ENCODE measurements at places on chromosomes 16 and 17. TPM values are rescaled to one million over a fixed set of nuclear protein-coding genes. Genes with fewer than 3 reads are reported as not detected.
A peak's percentile ranks its signal among the peaks of the same experiment; 100 is the strongest.

GRCh38 chr17:42025936-42026335 is 6.0 kb downstream of the NKIRAS2 start:
- no peak for DNase-seq

- DNase-seq: no peak
These were observed 30.8 kb downstream of the FOXL1 start for GRCh38 chr16:86609115-86609514.

DNA sequence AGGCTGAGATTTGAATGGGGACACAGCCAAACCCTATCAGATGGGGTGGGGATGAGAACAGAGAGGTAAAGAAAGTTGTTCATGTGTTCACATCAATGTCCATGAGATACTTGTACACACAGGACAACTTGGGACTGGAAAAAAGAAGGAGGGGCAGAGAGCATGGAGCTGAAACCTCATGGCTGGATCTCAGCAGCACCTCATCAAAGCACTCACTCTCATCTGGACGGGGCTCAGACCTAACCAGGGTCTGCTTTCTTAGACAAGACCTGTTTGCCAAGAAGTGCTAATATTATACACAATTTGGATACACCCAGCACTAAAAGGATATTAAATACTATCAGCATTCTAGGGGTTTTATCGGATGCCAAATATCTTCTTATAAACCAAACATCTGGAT is 399.8 kb downstream of the SLC39A11 start:
- DNase-seq: no peak

Gene SPEM1
- not detected for total RNA-seq

GRCh38 chr17:46929413-46929812 is 6.5 kb downstream of the GOSR2 start:
- DNase-seq: no peak

Gene ARL5C
- not detected for total RNA-seq

DNA sequence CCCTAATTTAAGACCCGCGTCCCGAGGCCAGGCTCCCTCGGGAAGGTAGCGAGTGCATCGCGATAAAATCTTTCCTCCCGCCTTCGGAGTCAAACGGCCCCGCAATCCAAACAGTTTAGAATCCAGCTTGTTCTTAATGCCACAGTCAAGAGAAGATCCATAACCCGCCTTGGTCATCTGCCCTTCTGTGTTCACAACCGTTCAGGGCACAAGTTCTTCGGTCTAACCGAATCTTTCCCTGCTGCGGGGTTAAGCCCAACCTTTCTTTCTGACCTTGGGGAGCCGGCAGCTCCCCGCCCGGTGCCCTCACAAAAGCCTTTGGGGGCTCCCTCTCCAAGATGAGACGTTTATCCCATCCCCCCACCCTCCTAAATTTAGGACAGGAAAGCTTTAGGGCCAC is 30.3 kb downstream of the CPSF4L start:
- no peak for DNase-seq

DNA sequence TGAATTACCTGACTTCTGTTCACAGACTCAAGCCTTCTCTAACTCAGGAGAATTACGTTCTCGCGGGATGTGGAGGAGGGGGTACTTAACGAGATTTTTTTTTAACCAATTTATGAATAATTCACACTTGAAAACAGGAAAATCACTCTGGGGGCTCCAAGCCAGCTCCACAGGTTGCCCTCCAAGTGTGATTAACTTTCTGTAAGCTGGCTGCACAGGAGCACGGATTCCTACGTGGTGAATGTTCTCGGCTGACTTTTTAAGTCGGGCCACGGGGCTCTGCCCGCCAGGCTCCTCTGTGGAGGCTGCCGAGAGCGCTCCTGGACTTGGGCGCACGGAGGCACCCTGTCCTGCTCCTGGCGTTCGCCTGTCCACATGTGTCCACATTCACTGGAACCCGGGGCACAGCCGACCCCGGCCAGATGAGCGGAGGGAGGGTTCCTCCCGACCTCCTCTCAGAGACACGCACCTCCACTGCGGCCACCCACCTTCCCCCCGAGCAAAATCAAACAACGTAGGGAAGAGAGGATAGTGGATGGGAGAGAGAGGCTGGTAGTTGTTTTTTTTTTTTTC is 147.1 kb upstream of the CHMP6 start:
- DNase-seq: no peak

DNA sequence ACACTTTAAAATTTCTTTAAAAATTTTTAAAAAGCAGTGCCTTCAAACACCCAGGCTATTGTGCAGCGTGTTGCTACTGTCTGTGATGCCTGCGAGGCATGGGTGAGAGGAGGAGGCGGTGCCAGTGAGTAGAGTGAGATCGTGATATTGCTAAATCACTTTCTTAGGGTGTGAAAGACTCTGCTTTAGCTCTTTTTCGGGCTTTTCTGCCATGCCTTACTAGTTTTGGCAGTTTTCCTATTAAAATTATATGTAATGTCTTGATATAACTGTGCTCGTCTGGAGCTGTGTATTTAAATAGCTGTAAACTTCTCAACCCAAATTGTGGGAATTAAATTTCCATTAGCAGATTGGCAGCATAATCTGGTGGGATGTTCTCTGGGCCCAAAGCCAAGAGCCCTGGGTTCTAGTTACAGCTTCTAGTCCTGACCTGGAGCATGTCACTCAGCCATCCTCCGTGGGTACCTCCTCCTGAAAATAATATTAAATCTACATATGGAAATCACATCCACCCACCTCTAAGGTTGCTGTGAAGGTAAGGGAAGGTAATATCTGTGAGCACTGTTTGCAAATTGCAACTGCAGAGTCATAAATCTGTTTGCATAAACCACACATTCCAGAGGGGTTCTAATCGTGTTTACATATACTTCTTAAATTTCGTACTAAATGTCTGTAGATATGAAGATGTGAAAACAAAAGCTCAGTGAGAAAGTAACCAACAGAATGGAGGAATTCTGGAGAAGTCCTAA is 264.3 kb upstream of the CACNG5 start:
- no peak for DNase-seq

GRCh38 chr16:25198021-25198420 is 18.7 kb upstream of the AQP8 start:
- peak; percentile 29 for DNase-seq

DNA sequence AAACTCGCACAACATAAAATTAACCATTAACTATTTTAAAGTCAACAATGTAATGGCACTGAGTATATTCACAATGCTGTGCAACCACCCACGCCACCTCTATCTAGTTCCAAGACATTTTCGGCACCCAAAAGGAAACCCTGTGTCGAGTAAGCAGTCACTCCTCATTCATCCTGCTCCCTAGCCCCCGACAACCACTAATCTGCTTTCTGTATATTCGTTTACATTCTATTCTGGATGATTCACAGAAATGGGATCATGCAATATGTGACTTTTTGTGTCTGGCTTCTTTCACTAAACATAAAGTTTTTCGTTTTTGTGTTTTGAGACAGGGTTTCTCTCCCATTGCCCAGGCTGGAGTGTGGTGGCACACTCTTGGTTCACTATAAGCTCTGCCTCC is 42.2 kb upstream of the HAPSTR1 start:
- no peak for DNase-seq

DNA sequence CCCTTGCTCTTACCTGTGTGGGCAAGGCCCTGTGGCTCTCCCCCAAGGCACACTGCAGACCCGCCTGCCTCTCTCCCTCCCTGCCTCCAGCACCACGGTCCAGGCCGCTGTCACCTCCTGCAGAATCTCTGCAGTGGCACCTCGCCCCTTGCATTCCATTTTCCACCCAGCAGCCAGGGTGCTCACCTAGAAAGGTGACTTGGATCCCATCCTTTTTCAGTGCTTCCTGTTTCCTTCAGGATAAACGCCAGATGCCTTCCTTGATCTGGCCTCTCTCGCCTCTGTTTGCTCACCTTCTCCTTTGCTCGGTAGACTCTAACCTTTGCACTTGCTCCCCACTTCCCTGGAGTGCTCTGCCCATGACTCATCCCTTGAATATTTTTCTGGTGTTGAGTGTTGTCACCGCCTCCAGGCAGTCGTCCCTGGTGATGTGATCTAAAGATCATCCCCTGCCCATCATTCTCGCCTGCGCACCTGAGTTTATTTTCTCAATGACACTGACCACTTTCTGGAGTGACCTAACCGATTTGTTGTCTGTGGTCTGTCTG is 79.2 kb upstream of the LGALS9 start:
- DNase-seq: peak; percentile 88

Gene FKBP10
- 46.5 TPM for total RNA-seq

DNA sequence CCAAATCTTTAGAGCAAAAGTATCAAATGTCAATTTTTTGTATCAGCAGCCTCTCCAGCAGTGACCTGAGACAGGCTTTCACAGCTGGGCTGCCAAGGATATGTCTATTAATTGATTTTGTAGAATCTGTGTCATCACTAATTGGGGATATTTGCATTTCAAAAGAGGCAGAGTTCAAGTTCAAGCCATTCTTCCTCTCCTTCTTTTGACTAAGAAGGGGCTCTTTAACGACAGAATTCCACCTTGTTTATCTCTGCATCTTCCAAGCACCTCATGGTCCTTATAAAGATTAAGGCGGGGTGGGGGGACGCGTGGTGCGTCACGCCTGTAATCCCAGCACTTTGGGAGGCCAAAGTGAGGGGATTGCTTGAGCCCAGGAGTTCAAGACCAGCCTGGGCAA is 15.2 kb upstream of the BHLHA9 start:
- DNase-seq: no peak

- DNase-seq: no peak
These were observed at the start of gene CIBAR2 for GRCh38 chr16:85112364-85112763. TSS of gene CIBAR2 (minus strand) at chr16:85112472. CDS start at chr16:85112352, 120 bp downstream.

DNA sequence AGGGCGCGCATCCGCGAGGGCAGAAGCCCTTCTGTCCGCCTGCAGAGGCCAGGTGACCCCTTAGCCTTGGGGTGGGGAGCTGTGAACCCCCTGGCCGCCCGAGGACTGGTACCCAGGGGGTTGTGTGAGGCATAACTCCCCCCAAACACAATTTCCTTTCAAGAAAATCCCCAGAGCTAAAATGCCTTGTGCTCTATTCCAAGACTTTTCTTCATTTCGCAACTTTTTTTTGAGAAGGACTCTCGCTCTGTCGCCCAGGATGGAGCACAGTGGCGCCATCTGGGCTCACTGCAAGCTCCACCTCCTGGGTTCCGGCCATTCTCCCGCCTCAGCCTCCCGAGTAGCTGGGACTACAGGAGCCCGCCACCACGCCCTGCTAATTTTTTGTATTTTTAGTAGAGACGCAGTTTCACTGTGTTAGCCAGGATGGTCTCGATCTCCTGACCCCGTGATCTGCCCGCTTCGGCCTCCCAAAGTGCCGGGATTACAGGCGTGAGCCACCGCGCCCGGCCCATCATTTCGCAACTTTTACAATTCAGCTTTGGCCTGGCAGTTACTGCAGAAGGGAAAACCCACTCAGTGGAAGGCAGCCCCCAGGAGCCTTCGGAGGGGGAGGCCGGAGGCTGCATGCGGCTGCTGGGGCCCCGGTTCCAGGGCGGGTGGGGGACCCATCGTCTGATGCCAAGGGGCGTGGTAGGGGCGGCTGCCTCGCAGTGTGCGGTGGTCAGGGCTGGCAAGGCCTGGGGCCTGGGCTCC is 963 bp upstream of the APRT start:
- peak; percentile 44 for DNase-seq

GRCh38 chr16:11721781-11722467 is 20.7 kb downstream of the TXNDC11 start:
- DNase-seq: no peak

- DNase-seq: no peak
These were observed 250.3 kb upstream of the SOX9 start for GRCh38 chr17:71870546-71870862.

DNA sequence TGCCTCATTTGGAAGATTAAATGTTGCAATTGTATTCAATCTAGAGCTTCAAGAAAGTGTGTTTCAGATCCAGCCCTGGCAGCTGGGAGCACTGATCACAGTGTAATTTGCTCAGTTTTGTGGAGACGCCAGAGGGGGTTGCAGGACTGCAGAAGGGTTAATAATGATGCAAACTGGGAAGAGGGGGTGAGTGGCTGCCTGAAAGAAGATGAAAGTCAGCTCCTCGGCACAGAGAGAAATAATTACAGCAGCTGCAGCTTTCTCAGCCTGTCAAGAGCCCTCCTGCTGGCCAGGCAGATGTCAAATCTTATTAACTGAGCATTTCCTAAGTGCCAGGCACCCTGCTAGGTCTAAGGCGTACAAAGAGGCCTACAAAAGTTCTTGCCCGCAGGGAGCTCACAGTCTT is 97.7 kb downstream of the ZNF18 start:
- no peak for DNase-seq

DNA sequence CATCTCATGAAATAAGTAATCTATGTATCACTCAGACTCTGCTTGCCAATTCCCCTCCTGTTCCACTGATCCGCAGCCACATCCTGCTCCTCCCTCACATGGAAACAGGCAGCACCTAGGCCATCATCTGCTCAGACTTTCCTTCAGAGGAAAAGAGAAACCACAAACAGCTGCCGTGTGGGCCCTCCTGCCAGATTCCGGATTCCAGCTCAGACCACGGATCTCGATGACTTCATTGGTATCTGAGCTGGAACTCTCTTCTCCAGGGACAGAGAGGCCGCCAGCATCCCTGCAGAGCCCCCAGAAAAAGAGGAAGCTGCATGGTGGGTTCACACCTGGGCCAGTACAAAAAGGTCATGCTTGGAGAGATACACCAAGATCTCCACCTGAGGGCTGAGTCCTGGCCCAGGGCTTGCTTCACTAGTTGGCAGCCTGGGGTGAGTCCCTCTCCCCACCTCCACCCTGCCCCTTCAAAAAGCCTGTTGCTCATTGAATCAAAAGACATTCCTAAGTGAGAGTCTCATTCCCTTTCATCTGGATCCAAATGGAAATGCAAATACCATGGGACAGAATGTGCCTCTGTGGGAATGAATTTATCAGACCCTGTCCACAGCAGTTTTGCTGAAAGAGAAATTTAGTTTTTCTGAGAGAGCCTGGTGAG is 47.2 kb downstream of the HOXB1 start:
- no peak for DNase-seq

DNA sequence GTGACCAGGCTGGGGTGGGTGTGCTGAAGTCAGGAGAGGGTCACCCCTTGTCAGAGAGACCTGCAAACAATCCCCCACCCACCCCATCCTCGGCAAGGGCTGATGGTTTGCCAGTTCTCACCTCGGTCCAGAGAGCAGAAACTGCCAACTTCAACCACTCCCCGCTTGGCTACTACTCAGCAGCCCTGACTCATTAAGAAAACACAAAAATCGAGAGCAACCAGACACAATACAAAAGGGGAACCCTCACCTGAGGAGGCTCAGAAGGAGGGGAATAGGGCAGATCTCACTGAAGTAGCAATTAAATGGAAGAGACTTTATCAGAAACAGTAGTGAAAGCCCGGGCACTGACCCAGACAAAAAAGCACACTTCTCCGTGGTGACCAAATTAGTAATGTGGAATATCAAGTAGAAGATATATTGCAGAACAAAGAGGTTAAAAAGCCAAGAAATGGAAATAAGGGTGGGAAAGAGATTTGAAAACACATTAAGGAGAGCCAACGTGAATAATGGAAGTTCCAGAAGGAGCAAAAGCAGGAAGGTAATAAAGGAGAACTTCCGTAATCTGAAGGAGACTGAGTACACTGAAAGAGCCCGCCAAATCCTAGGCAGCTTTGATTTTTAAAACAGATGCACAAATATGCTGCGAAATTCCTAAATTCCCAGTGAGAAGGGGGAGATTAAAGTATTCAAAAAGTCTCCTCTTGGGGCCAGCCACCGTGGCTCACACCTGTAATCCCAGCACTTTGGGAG is 23.6 kb downstream of the CENPV start:
- DNase-seq: no peak
